ENCODE measurements at places on chromosomes 2 and 18.

DNA sequence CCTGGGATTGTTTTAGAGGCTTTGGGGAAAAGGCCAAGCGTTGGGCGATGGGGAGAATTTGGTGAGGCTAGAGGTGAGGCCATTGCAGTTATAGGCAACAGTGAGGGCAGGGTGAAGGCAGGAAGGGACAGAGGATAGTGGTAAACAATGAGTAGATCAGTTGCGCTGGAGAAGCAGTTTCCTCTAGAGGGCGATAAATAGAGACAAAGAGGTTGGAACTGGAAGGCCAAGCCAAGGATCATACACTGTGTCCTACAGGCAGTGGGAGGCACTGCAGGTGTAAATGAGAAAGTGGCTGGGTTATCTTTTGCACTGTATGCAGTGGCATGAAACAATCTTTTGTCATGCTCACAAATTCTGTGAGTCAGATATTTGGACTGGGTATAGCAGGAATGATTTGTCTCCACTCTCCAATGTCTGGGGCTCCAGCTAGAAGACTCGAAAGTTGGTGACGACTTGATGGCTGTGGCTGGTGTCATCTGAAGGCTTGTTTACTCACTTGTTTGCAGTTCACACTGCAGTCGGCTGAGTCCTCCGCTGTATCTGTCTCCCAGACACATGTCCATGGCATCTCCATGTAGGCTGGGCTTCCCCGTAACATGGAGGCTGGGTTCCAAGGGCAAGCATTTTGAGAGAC is 82.1 kb downstream of the TNP1 start:
- DNase-seq = no peak

DNA sequence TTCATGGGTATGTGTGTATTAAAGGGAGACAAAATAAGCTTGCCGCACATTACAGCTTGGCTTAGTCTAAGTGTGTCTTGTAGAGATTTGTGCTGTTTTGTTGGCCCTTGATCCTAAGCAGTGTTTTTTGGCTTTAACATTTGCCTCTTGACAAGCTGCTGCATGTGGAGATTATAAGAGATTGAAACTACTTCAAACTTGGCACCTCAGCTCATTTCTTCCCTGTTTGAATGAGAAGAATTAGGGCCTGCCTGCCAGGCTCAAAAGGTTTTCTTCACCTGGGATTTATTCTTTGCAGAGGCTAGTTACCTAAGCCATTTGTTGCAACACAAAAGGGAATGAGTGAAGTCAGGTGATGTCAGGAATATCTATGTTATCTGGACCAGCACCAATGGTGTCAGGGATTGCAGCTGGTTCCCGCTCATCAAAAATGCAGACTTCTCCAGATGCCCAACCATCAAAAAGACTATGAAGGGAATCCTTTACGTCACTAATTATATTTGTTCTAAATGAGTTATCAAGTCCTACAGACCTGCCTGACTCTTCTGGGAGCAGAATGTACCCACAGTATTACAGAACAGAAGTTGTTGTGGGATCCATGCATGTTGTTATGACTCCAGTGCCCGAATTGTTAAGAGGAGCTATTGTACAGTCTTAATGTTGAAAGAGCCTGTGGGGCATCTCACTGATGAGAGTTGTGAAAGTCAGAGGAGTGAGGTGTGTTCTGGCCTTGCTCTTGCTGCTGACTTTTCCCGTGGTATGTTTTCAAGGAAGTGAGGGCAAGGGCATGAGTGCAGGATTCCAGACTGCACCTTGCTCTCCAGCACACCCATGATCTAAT is 31.0 kb downstream of the ABCA12 start:
- no peak for DNase-seq

DNA sequence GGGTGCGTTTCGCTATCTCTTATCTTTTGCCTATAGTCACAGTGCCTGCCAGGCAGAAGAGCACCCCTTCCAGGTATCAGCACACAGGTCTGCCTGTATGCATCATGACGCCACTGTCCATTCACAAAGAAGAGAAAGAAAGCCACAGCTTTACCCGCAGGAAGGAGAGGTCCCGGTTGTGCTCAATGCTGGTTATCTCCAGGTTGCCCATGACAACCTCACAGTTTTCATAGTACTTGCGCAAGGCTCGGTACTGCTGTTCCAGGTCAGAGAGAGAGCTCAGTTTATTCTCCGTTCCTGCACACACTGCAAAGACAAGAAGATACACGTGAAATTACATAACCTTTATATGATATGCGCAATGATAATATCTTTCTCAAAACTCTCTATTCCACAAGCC is 414.0 kb downstream of the ERBB4 start:
- DNase-seq = no peak

- DNase-seq = no peak
These were observed 268.0 kb downstream of the NR4A2 start for GRCh38 chr2:156064540-156064939.

DNA sequence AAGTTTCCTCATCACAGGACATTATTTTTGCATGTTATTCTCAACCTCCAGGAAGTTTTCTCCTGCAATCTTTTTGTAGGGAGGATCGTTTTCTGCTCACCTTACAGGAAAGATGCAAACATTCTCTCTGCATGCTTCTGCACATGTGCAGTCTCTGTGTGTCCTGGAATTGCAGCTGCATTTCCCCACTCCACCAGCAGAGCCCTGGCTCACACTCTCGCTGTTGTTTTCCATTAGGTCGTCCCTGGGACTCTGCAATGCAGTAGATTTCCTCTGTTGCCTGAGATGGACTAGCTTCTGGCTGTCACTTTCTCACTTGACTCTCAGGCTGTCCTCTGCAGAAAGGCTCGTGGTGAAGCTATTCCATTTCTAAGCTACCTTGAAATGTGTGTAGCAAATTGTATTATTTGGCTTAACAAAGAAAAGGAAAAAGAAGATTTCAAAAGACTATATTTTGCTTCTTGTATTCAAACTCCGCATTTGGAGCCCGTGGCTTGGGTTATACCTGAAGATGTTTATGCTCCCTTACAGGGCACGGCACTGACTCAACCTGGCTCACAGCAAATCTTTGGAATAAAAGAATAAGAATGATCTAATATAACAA is 346.7 kb downstream of the RAD51AP2 start:
- DNase-seq = no peak

DNA sequence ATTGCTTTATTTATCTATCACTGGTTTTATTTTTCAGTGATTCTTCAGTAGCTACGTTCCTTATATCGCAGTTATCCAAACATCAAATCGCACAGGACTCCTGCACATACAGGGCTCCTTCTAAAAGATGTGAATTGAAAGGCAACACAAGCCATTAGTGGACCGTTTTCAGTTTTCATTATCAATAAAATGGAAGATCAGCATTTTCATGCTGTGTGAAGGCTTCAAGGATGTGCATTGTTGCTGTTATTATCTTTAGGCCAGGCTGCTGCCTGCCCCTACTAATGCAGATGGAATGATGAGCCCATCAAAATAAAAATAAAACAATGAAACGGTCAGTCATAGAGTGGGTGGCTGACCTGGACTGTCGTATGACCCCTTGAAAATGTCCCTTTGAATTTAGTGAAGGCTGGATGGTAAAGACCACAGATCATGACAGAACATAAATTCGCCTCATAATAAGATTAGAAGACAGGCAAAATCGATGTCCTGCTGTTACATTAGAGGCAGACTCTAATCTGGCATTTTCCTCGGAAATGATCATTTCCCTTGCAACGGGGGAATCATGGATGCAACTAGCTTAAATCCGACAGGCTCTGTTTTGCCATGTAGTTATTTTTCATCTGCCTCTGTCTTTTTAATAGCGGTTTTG is 32.9 kb downstream of the ITGB6 start:
- DNase-seq = no peak

- no peak for DNase-seq
These were observed 25.9 kb downstream of the ENOSF1 start for GRCh38 chr18:686339-687111.

GRCh38 chr18:34742891-34743341 is 32.8 kb downstream of the DTNA start:
- DNase-seq = no peak

DNA sequence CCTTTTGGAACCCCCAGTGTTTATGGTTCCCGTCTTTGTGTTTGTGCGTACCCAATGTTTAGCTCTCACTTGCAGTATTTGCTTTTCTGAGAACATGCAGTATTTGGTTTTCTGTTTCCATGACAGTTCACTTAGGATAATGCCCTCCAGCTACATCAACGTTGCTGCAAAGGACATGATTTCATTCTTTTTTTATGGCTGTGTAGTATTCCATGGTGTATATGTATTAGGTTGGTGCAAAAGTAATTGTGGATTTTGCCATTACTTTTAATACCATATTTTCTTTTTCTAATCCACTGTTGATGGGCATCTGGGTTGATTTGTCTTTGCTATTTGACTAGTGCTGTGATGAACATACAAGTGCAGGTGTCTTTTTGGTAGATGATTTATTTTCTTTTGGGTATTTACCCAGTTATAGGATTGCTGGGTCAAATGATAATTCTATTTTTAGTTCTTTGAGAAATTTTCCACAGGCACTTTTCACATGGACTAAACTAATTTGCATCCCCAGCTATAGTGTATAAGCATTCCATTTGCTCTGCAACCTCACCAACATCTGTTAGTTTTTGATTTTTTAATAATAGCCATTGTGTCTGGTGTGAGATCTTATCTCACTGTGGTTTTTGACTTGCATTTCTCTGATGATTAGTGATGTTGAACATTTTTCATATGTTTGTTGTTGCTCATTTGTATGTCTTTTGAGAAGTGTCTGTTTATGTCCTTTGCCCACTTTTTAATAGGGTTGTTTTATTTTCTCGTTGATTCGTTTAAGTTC is 63.6 kb downstream of the CERS6 start:
- DNase-seq = no peak

GRCh38 chr18:13597068-13597467 is 129.3 kb downstream of the FAM210A start:
- no peak for DNase-seq

DNA sequence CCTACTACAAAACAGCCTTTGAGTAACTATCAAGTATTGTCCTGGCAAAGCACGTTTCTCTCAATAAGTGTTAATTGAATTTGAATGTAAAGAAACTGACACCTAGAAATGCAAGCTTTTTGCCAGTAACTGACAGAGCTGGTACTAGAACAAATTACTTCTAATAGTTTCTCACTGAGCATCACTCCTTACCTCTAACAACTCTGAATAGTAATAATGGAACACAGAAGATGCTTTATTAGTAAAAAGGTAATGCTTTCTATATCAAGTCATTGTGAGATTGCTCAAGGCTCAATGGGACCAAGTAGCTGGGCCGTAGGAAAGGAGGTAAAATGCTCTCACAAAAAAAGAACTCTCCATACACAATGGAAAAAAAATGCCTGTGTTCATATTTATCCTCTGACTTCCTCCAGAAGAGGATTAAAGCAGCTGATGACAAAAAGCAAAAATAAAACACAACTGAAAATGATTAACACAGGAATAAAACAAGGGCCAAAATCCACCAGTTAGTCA is 11.8 kb downstream of the RASGRP3 start:
- DNase-seq = no peak

DNA sequence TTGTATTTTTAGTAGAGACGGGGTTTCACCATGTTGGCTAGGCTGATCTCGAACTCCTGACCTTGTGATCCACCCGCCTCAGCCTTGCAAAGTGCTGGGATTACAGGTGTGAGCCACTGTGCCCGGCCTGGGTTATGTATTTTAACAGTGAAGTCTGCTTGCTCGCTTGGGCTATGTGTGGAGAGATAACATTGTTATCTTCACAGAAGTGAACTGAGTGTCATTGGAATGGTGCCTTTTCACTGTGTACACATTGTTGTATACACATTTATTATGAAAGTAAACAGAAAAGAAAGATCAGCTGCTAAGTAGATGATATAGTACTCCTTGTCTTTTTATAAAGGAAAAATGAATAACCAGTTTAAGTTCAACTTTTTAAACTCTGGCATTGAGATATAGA is 30.4 kb downstream of the RNF138 start:
- DNase-seq = no peak

- DNase-seq = no peak
These were observed 56.4 kb downstream of the NPAS2 start for GRCh38 chr2:100876231-100876860.

DNA sequence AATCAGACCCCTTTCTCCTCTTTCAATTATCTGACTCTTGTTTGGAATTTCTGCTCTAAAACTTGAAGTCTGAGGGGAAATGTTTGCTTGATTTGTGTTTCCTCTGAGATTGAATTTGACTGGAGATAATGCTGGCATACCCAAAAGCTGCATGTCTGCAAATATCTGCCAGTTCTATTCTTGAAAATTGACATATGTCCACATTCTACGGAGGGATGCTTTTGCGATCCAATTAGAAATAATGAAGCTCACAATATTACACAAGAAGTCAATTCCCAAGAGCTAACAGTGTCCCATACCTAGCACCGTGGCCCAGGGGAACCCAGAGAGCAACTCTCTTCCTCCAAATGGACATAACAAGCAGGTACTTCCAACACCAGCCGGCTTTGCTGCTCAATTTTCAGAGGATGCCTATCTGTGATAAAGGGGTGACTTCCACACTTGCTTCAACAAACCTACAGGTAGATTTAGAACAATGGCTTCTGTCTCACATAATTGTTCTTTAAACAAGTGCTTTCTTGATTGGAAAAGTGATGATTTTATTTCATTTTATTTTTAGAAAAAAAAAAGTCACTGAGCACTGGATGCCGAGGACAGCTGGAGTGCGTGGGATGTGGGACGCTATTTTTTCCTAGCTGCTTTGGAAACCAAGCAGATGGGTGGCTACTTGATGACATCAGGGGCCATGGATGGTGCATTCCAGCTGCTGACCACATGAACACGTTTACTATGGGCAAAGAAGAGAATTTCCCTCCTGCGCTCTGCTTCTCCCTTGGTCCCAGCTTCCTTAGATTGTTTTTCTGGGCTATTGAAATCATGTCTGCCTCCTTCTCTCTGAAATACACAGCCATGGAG is 488.9 kb downstream of the RNF144A start:
- no peak for DNase-seq

GRCh38 chr2:222304737-222305515 is 6.1 kb upstream of the PAX3 start:
- DNase-seq = no peak

GRCh38 chr2:18062892-18063291 is 184.4 kb downstream of the KCNS3 start:
- DNase-seq = no peak

- no peak for DNase-seq
These were observed 55.9 kb upstream of the NT5C1B start for GRCh38 chr2:18645315-18645714.

GRCh38 chr2:157304811-157305722 is 20.6 kb downstream of the ERMN start:
- peak; percentile 35 for DNase-seq

Data from BJ (cell line).